ENCODE measurements at places on chromosomes 7 and 10. TPM values are rescaled to one million over a fixed set of nuclear protein-coding genes. Genes with fewer than 3 reads are reported as not detected.

- DNase-seq, result no peak
Measured at GRCh38 chr7:101450064-101450463, 87.4 kb downstream of the COL26A1 start.

The CHN2 gene
- total RNA-seq, result 4.9 TPM

The ZNF37A gene
- total RNA-seq, result 27.1 TPM

- DNase-seq, result no peak
Measured at GRCh38 chr10:111319866-111320265, 243.0 kb downstream of the ADRA2A start.

The EVX1 gene
- total RNA-seq, result not detected

GRCh38 chr7:96287132-96287531 lies 34.8 kb downstream of the SLC25A13 start:
- DNase-seq, result no peak

The DDC gene
- not detected for total RNA-seq

DNA sequence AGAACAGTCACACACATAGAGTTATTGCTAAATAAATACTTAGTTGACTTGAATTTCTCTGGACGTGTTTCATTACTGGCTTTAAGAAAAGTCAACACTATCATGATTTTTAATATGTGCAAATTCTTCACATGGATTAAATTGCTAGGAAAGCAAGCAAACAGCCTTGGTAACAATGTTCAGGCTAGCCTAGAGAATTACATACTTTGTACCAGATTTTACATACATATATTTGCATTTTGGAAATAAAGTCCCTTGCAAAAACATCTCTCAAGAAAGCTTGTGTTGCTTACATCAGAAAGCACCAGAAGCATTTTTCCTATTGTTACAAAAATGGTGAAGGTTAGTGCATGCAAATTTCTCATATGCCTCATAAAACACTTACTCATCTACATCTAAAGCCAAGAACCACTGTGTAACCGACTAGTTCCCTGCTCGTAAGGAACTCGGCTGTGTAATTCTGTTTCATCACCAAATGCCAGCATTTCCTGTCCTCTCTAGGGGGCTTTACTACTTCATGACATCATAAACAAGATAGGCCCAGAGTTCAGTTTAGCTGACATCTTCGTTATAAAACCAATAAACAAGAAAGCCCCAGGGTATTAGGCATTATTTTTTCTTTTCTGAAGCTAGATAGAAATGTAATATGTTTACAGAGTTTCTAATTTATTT lies 87.8 kb downstream of the CFAP58 start:
- no peak for DNase-seq

DNA sequence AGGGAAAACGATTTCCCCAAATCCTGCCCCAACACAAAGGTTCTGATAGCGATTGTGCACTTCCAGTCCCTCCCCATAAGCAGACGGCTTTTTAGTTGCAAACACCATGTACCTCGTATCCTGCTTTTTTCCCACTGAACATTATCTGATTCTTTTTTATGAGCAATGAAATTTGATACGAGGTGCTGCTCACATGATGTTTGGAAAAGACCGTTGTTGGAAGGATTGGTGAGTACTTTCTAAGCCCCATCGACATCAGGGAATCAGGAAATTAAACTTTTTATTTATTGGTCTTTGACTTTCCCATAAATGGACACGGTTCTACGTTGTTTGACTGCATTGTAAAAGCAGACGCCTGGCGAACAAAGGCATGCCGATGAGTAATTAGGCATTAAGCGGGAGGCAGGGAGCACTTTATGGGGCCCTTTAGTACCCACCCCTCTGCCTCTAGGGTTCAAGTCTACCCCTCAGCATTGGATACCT lies 49.4 kb downstream of the TEX36 start:
- DNase-seq, result no peak

GRCh38 chr7:146635205-146636032 lies 518.8 kb downstream of the CNTNAP2 start:
- DNase-seq, result no peak

DNA sequence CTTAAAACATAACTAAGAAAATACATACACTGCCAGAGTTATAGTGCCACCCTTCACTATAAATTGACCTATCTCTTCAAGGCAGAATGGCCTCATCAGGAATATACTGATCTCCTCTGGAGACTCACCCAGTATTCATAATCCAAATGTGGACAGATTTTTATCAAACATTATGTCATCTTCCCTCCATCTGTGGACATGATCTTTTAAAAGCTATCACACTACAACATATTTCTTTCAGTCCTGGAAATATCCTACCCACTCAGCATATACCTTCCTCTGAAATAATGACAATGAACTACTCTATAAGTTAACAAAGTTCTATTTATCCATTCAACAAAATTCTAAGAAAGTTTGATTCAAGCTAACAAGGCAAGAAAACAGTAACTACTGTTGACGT lies 3.2 kb downstream of the ZNF800 start:
- DNase-seq, result no peak

The MRLN gene
- total RNA-seq, result not detected

DNA sequence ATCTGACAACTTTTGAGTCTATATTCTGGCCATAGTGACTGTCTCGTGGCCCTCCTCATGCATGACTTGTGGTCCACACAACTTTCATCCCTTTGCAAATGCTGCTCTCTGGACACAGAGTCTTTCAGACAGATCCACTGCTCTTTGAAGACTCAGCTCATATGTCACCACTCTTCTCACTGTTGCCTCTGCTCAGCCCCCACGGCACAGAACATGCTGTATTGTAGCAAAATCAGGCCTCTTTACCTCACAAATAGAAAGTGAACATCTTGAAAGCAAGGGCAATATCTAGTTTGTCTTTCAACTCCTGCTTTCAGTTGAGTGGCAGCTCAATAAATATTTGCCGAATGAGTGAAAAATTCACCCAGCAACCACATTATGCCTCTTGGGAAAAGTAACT lies 443.5 kb downstream of the NRG3 start:
- DNase-seq, result no peak

- DNase-seq, result no peak
Measured at GRCh38 chr7:126657599-126658358, 595.0 kb downstream of the GRM8 start.

- DNase-seq, result no peak
Measured at GRCh38 chr7:28165961-28166955, 14.3 kb downstream of the JAZF1 start.

The SHOC2 gene
- total RNA-seq, result 69.4 TPM

DNA sequence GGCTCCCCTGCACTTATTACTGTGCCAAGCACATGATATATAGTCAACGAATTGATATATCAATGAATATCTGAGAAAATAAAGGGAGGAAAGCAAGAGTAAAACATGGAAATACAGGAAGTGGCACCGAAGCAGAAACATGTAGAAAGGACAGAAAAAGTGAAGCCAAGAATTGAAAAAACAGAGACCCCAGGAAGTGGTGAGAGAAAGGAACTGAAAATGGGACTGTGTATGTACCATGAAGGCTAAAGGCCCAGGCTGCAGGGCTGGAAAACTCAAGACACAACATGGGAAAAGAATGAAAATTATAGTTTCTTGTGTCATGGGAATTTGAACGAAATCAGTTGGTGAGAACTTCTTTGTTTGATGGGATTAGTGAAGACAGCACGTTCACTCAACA lies 60.6 kb downstream of the MAP3K8 start:
- no peak for DNase-seq

- DNase-seq, result no peak
Measured at GRCh38 chr7:96084881-96085553, 236.9 kb downstream of the SLC25A13 start.

DNA sequence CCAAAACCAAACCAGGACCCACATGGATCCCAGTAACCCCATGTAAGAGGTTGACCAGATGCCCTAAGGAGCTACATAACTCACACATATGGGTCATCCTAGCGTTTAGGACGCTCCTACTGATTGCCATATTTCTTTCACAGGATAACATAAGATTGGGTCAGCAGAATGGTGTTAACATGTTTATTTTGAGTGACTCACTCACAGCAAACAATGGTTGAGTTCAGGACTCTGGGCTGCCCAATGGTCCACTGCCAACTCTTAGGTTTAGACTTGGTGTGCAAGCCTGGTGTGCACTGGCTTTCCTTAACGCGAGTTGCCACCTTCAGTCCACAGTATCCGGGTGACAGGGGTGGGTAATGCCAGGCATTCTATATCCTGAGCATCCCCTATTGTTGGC lies 211.5 kb downstream of the GPAM start:
- DNase-seq, result no peak

DNA sequence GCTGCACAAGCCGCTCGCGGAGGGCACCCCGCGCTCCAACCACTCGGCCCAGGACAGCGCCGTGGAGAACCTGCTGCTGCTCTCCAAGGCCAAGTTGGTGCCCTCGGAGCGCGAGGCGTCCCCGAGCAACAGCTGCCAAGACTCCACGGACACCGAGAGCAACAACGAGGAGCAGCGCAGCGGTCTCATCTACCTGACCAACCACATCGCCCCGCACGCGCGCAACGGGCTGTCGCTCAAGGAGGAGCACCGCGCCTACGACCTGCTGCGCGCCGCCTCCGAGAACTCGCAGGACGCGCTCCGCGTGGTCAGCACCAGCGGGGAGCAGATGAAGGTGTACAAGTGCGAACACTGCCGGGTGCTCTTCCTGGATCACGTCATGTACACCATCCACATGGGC lies 50.0 kb downstream of the FIGNL1 start:
- DNase-seq, result no peak

GRCh38 chr7:5394264-5395105 lies 29.1 kb downstream of the TNRC18 start:
- no peak for DNase-seq

DNA sequence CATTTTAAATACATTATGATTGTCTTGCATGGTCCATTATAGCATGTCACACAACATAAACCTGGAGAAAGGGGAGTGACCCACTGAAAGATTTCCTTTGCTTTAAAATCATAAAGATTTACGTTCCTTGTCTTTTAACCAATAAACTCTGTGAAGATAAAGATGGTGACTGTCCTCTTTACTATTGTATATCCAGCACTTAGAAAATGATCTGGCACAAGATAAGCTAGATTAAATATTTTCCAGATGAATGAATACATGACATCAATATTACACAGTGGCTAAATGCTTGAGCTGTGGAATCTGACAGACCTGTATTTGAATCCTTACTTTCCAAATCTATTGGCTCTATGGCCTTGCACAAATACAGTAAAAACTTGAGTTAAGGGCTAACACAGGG lies 938.4 kb downstream of the SORCS1 start:
- no peak for DNase-seq

- no peak for DNase-seq
Measured at GRCh38 chr7:43754596-43754995, 3.9 kb upstream of the BLVRA start.

GRCh38 chr10:131802996-131803395 lies 97.8 kb upstream of the PPP2R2D start:
- no peak for DNase-seq

The GHITM gene
- 88.6 TPM for total RNA-seq

DNA sequence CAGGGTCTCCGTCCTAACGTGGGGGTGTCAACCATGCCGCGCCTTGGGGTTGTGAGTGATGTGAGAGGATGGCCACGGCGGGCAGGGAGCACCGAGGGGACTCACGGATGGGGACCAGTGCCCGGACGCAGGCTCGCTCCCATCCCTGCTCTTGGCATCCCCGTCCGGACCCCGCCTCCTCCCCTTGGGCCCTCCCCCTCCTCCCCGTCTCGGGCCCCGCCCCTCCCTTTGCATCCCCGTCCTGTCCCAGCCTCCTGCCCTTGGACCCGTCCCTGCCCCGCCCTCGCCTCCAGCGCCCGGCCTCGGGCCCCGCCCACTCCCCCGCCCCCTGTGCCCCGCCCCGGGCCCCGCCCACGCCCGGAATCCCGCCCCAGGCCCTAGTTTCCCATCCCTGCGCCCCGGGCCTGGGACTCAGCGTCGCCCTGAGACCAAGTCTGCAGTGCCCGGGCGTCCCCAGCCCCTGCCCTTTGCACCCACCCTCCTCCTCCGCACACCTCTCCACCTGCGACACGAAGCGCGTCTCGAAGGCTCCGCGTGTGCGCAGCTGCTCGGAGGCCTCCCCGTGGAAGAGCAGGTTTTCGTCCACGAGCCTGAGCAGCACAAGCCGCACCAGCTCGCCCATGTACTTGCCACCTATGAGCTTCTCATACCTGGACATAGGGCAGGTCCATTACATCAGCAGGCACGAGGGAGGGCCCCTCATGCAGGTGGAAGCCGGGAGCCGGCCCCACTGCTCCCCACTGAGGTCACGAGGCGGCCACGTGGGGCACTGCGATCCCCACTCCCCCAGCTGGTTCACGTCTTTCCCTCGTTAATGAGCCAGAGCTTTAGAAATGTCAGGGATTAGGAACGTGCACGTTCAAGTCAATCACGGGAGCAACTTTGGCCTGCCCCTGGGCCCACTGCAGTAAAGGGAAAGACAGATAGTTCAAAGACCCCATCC lies 5.1 kb upstream of the MYL7 start:
- DNase-seq, result peak; percentile 63

DNA sequence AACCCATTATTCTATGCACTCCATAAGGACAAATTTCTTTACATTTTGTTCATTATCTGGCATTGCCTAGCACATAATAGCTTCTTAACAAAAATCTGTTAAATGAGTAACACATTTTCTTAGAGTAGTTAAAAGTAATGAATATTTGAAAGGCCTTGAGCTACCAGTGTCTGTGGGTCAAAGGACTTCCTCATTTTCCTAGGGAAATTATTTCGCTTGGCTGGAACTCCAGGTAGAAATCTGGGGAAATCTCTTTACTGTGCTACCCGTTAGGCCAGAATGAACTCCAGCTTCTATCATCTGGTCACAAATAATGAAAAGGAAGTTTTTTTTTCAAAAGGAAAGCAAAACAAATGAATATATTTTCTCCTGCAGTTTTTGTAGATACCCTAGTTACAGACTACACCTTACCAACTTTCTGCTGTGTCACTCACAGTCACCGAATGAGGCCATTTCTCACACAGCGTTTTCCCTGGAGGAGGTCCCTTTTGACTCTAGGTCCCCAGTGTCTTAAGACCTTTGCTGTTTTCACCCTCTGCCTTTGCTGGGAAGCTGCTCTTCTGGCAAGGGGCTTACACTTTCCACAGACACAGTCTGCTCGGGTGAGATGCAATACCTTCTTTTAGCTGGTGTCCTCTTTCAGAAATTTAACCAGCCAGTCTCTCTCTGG lies 1.6 kb downstream of the SAMD9L start:
- DNase-seq, result no peak

The AOC1 gene
- total RNA-seq, result not detected

- no peak for DNase-seq
Measured at GRCh38 chr7:68535266-68535665, 1063.0 kb upstream of the AUTS2 start.

DNA sequence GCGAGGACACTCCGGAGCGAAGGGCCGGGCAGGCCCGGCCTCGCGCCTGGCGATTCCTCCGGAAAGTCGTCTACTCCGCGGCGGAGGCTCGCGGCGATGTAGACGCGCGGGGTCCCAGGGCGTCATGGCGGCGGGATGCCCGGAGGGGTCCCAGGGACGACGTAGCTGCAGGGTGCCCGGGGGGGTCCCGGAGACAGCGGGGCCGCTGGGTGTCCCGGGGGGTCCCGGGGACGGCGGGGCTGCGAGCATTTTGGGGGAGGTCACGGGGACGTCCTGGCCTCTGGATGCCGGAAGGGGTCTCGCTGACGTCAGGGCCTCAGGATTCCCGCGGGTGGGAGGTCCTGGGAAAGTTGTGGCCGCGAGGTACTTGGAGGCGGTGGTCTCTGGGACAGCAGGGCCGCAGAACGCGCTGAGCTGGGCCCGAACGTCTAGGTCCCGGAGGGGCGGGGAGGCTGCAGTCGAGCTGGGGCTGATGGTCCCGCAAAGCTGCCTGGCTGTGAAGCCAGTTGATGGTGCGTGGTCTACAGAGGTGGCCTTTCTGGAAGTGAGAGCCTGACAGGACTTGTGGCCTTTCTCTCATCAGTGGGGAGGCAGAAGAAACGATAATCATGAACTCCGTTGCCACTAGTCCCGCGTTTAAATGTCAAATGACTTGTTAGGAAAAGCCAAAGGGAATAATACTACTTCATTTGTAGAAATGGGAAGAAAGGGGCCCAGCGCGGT lies 637 bp downstream of the HSPA14 start:
- peak; percentile 18 for DNase-seq

All from CD4-positive, alpha-beta memory T cell (primary cell).